Bone marrow (tissue), 2 donors: ENCODE measurements at places on chromosomes 2 and 18.

- no peak for DNase-seq
These were observed 31.0 kb upstream of the MSH6 start for GRCh38 chr2:47751856-47752414.

- DNase-seq = no peak
These were observed 83.7 kb downstream of the SDC1 start for GRCh38 chr2:20141056-20141762.

GRCh38 chr2:226649871-226650660 lies 149.6 kb downstream of the IRS1 start:
- no peak for DNase-seq

- DNase-seq = no peak
These were observed 200.0 kb downstream of the CCDC102B start for GRCh38 chr18:68997845-68998244.

DNA sequence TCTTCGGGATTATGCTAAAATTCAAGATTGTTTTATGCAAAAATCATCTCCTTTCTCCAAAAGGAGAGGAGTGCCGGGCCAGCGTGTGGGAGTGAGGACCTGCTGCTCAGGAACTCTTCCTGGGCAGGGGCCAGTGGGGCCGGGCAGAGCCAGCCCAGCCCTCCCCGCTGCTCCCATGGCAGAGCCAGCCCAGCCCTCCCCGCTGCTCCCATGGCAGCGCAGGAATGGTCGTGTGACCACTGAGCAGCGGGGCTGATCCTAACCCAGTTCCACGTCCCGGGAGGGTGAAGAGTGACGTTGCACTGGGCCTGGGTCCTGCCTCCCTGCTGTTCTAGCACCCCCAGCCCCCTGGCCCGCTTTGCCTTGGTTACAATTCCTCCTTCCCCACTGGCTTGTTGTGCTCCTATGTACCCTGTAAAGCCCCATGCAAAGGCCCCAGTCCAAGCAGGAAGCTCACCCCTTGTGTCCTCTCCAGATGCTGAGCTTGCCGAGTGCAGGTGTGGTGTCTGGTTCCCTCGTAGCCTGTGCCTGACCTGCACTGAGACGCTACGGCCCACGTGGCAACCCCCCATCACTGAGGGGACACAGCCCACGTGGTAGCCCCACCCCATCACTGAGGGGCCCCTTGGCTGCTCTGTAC lies 11.4 kb upstream of the NEU4 start:
- DNase-seq = no peak

DNA sequence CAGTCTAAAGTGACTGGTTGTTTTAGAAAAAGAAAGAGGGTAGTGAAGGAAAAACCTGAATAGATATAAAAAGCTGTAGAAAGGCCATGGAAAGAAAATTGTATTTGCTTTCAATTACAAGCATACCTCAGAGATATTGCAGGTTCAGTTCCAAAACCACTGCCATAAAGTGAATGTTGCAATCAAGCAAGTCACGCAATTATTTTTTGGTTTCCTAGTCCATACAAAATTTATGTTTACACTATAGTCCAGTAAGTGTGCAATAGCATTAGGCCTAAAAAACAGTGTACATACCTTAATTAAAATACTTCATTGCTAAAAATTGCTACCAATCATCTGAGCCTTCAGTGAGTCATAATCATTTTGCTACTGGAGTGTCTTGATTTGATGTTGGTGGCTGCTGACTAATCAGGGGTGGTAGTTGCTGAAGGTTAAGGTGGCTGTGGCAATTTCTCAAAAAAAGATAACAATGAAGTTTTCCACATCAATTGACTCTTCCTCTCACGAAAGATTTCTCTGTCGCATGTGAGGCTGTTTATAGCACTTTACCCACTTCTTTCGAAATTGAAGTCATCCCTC lies 2003.8 kb upstream of the PIK3C3 start:
- DNase-seq = no peak

- DNase-seq = no peak
These were observed 68.5 kb downstream of the SFXN5 start for GRCh38 chr2:73003027-73003426.

- DNase-seq = no peak
These were observed 39.3 kb downstream of the CD302 start for GRCh38 chr2:159758686-159759085.

- DNase-seq = peak; percentile 90
These were observed at the start of the genes NIF3L1 and PPIL3 for GRCh38 chr2:200888704-200889625. Gene NIF3L1 (plus strand): TSS chr2:200889371. CDS start chr2:200891944, 2,573 bp downstream. Gene PPIL3 (minus strand): TSS chr2:200889077. CDS start chr2:200887615, 1,462 bp downstream.

- no peak for DNase-seq
These were observed 867.9 kb upstream of the POU3F3 start for GRCh38 chr2:103986001-103986400.

- DNase-seq = no peak
These were observed 477.5 kb upstream of the SPHKAP start for GRCh38 chr2:228658998-228659397.

- no peak for DNase-seq
These were observed 303.3 kb upstream of the GULP1 start for GRCh38 chr2:187988348-187988747.

DNA sequence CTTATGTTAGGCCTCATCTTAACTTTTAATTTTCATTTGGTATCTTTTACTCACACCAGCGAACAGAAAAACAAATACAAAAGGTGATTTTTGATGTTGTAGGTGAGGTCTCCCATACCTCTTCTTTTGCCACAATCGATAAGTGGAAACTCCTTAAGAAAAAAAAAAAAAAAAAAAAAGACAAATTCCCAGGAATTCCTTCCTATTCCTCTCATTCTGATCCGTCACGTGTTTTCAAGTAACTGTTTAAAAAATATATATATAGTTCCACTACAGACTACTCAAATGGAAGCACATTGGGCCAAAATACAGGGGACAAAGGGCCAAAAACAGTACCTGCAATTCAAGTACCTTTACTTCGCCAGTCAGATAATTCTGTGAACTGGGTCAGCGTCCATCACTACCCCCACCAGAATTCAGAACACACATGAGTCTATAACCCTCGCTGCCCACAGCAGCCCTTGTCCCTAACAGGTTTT lies 16.5 kb downstream of the NMUR1 start:
- no peak for DNase-seq

GRCh38 chr2:240238201-240238600 lies 97.7 kb upstream of the OTOS start:
- no peak for DNase-seq

DNA sequence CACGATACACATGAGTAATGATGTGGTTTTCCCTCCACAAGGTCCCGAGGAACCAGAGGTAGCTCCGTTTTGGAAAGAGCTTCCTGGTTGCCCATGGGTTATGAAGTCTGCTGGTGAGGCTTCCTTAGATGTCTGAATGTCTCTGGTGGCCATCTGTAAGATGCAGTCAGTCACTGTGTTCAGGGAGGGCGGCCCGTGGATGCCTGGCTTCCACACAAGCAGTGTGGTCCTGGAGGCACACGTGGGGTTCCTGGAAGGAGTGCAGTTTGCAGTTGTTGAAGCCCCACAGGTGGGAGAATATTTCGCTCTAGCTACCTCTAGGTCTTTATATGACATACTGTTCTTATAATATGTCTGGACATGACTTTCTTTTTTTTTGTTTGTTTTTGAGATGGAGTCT lies 209.0 kb downstream of the FAM210A start:
- no peak for DNase-seq

DNA sequence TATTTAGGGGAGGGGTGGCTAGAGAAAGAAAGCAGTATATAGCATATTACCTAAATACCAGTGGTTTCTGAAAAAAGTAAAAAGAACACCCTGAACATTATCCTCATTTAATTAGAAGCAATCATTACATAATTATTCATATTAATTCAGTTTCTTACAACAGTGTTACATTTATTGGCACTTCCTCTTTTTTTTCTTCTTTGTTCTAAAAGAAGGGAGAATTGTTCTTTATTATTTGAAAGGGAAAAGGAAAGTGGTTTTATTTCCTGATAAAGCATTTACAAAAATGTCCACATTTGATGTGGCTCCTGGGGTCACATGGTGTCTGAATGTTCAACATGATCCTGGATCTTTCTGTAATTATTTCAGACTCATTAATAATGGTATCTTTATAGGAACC lies 254.9 kb upstream of the ZEB2 start:
- peak; percentile 41 for DNase-seq

GRCh38 chr18:55314615-55315237 lies 273.3 kb downstream of the TCF4 start:
- no peak for DNase-seq
